Astrocyte of the cerebellum (primary cell): ENCODE measurements at places on chromosomes 3 and 15.

GRCh38 chr3:93994056-93994455 is 14.1 kb downstream of the ARL13B start:
- DNase-seq = no peak

GRCh38 chr3:25430935-25431770 is 3.1 kb downstream of the RARB start:
- no peak for DNase-seq

DNA sequence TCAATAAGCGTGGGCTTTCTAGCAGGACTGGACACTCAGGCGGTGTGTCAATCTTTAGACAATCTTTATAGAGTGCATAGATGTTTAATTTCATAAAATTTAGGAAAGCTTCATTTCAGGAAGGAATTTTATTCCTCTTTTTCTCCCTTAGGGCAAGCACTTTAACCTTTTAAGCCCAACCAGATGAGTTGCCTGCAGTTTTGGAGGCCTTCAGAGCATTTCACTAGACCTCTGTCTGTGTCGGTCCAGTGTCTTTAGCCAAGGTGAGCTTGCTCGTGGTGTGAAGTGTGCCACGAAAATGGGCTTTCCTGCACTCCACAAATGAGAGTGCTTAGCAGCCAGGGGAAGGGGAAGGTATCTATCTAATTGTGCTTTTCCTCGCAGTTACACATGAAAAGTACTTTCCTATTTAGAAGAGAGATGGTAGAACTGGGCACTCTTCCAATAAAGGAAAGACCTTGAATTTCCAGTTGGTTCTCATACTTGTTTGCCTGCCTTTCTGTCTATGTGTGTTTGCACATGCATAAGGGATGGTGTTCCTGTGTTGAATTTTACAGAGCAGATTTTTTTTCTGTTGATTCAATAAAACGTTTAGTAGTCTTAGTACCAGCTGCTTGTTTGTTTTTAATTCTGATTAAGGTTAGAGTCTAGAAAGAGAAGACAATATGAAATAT is 53.6 kb downstream of the FEZF2 start:
- DNase-seq = no peak

DNA sequence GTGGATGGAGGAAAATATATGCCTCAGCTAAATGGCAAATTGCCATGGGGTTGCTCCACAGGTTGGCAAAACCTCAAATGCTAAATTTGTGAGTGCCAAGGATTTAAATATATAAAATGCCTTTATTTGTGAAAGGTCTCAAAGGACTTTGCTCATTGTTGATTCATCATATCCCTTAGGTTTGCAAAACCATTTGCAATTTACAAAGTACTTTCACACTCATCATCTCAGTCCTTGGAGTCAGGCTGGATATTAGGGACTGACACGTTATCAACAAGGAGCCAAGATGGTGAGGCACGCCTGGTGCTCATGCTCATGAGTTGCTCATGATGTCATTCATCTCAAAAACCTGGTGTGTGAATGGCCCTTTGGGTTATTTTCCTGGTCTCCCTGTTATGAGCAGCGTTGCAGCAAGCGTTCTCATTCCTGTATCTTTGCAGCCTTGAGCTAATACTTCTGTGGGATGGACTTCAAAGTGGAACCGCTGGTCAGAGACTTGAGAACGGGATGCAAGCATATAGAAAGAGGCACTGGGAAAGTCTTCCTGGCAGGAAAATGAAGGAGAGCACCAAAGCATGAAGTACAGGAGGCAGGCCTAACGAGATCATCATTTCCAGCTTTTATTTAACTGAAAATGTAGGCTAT is 66.0 kb downstream of the MYO1E start:
- no peak for DNase-seq

GRCh38 chr3:185508335-185508991 is 9.6 kb upstream of the TMEM41A start:
- DNase-seq = no peak

DNA sequence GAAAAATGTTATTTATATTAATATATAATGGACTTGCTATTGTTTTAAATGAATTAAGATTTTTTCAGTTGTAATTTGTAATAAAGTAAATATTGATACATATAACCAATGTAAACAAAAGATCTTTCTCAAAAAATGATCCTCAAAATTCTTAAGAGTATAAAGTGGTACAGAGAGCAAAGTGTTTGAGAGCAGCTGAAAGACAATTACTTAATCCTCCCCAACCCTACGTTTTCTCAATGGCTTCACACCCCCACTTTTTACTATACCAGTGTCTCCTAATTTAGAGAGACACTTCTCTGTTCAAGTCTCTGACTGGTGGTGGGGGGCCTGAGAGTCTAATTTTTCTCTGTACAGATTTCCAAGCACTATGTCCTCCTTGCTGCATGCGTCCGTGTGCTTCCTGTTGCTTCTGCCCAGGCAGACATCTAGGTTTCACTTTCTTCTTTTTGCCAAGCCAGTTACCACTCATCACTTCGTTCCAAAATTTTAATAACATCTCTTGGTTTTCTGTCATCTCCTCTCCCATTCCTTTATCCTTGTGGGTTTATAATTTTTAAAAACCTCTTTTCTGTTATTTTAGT is 276.3 kb upstream of the DNAJC19 start:
- DNase-seq = no peak

- DNase-seq = no peak
Observed at GRCh38 chr3:38131621-38132369, 5.1 kb downstream of the ACAA1 start.
